Activated T-helper 1 cell treated with anti-CD3 and anti-CD28 coated beads, Interleukin-12 subunit alpha, Interleukin-12 subunit beta, Interleukin-2, Interleukin-4 antibody, amounts not matched to agents 30 ng/mL and 10 ng/mL and 1 ng/mL, durations not matched to agents 14 hours and 24 hours and 36 hours (primary cell): ENCODE measurements at places on chromosomes 11 and 22.
A peak's percentile ranks its signal among the peaks of the same experiment; 100 is the strongest.

DNA sequence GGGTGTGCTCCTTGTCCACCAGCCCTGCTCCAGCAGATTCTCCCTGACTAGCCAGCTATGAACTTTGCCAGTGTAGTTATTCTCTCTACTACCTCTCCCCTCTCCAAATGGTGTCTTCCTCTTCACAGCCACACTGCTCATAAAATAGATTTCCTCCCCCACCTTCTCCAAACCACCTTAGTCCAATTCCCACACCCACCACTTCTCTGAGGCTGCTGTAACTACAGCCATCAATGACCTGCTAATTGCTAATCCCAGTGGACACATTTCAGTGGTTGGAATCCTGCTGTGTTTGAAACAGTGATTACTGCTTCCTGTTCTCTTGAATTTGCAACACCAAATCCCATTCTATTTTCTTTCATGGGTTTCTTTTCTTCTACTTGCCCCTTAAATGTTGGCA, 23.4 kb downstream of the SYT9 start:
- DNase-seq: no peak

- no peak for DNase-seq
Measured at GRCh38 chr11:118193910-118194566, 17.6 kb upstream of the SCN2B start.

GRCh38 chr11:106305458-106305857, 228.0 kb downstream of the AASDHPPT start:
- no peak for DNase-seq

DNA sequence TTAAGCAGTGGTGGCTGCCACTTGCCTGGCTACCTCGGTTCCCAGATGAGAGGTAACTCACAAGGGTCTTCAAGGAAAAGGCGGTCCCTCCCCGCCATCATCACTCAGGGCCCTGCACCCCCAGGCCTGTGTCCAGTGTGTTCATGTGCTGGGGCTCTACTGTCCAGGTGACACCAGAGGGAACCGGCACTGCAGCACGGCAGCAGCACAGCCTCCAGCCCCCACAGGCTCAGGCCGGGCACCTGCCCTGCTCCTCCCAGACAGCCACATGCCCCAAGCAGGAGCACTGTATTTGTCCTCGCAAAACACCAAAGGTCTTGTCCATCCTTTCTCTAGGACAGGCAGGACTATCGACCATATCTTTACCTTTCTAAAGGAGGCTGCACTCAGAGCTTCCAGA, 982.1 kb downstream of the NTM start:
- DNase-seq: no peak

- DNase-seq: no peak
Measured at GRCh38 chr11:117809236-117810055, 12.4 kb upstream of the DSCAML1 start.

GRCh38 chr22:22681221-22681739, 36.9 kb downstream of the GGTLC2 start:
- DNase-seq: no peak

GRCh38 chr22:27267145-27267544, 534.4 kb downstream of the MN1 start:
- no peak for DNase-seq

GRCh38 chr22:44202261-44202789, 21.6 kb downstream of the PARVG start:
- DNase-seq: no peak

GRCh38 chr11:83021780-83022125, 49.9 kb downstream of the RAB30 start:
- DNase-seq: no peak

- DNase-seq: no peak
Measured at GRCh38 chr11:119513806-119514170, 90.8 kb upstream of the THY1 start.

GRCh38 chr11:8289492-8289918, 25.8 kb upstream of the LMO1 start:
- no peak for DNase-seq

GRCh38 chr22:25888399-25889054, 146.5 kb downstream of the MYO18B start:
- no peak for DNase-seq

GRCh38 chr22:31106001-31106571, 1.3 kb downstream of the SELENOM start:
- DNase-seq: no peak

DNA sequence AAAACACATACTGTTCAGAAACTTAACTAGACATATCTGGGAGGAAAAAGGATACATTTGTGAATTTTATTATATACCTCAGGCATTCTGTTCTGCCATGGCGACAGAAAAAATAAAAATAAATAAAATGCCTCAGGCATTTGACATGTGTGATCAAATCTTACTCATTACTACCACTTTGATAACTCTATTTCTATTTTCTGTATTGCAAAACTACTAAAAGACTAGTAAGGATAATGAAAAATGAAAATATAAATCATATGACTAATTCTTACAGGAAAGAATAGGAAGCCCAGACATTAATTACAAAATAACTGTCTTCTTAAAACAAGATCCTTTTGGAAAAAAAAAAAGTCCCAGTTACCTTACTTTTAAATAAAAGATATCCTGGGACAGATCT, 5.3 kb downstream of the PICALM start:
- no peak for DNase-seq

DNA sequence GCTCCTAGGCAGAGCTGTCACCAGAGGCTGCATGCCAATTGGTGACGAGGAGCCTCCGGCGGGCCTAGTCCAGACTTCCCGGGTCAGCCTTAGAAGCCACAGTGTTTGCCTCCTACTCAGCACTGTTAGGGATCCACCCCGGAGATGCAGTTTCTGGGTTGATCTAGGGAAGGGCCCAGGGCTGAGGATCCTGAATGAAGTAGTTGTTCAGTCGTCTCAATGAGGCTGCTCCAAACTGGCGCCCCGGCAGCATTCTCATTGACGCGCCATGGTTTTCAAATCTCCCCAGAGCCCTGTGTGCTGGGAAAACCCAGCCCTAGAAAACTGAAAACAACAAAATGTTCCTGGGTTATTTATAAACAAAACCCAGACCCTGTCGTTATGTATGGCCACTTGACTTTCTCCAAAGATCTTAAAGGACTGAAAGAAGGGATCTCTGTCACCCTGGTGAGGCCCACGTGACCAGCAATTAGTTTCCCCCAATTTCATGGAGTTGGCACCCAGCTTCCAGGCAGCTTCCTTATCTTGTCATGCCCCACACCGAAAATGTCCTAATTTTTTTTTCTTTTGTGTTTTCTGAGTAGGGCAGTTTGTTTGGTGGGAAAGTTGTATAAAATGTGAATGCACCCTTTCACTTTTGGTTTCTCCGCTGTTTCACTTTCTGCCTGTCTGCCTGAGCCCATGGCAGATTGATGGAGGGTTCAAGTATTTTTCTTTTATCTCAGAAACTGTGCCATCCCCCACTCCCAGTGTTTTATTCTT, 2.0 kb upstream of the EHD1 start:
- DNase-seq: peak; percentile 37

- DNase-seq: no peak
Measured at GRCh38 chr11:130112071-130112830, 42.6 kb downstream of the APLP2 start.

GRCh38 chr11:5694642-5695041, 5.1 kb downstream of the TRIM22 start:
- DNase-seq: no peak

- peak; percentile 38 for DNase-seq
Measured at GRCh38 chr11:76807206-76807875, 24.2 kb downstream of the TSKU start.

GRCh38 chr11:816433-816779, 2.3 kb upstream of the PNPLA2 start:
- no peak for DNase-seq

DNA sequence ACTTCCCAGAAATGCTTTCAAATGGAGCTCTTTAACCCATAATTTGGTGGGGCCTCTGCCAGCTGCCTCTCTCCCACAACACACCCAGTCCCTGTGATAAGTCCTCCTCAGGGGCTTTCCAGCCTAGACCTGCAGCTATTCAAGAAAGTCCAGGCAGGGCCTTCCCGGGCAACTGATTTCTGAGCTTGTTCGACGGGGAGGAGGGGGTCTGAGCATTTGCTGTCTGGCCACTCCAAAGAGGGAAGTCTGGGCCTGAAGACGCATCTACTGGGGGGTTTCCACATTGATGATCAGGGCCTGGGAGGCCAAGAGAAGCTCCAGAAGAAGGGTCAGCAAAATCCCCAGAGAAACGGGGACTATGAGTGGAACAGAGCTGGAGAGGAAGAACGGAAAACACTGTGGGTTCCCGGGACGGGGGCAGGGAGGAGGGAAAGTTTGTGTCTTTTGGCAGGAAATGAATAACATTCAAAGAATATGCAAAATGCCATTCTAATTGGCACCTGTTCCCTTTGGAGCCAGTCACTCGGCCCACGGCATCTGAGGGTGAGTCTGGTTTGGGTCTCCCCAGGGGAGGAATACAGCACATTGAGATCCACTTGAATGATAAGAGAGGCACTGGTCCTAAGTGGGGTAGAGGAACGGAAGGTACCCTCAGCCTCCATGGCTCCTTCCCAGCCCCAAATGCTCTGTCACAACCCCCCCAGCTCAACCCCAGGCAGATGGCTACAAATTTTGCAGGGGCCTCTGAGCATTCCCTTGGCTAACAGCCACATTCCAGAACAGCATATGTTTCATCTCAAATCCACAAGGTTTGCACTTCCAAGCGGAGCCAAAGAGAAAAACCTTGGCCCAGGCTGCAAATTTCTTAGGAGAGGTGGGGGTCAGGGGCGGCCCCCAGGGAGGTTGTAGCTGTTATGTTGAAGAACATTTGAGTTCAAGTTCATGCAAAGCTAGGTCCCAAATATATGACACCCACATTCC, 72.0 kb downstream of the RPUSD4 start:
- no peak for DNase-seq

GRCh38 chr11:43904742-43905535, 24.3 kb downstream of the ALKBH3 start:
- DNase-seq: no peak

GRCh38 chr11:62545437-62546243, 966 bp downstream of the AHNAK start:
- DNase-seq: peak; percentile 47

DNA sequence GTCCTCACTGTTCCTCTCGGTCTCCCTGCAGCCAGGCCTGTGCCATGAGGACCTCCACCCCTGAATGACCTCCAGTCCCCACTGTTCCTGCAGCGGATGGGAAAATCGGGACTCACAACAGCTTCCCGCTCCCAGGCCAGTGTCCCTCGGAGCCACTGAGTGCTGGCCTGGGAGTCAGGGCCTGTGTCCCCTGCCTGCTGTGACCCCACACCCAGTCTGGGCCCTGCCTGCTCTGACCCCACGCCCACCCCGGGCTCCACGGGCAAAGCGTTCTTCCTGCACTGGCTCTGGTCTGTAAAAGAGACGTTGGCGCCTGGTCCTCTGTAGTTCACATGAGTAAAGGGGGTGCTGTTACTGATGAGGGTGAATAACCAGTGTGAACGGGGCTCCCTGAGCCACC, 73.0 kb upstream of the SHISAL1 start:
- DNase-seq: no peak

GRCh38 chr11:129937592-129938238, 42.3 kb upstream of the NFRKB start:
- no peak for DNase-seq

GRCh38 chr11:120985718-120986569, 38.0 kb upstream of the TBCEL start:
- DNase-seq: peak; percentile 30

DNA sequence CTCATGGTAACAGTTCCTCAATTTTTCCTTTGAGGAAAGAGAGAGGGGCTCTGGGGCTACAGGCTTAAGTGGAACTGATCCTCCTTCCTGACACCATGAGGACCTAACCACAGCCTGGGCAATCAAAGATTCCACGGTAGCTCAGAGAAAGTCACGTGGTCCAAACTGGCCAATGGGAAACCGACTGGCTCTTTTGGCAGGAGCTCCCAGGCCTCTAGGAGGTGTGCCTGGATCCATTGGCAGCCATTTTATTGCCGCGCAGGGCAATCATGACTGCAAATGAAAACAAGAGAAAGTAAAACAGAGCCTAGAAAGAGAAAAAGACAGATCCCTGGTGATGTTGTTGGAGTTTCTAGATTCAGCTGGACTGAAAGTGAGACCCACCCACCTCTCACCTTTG, 27.3 kb upstream of the ASPHD2 start:
- DNase-seq: no peak

DNA sequence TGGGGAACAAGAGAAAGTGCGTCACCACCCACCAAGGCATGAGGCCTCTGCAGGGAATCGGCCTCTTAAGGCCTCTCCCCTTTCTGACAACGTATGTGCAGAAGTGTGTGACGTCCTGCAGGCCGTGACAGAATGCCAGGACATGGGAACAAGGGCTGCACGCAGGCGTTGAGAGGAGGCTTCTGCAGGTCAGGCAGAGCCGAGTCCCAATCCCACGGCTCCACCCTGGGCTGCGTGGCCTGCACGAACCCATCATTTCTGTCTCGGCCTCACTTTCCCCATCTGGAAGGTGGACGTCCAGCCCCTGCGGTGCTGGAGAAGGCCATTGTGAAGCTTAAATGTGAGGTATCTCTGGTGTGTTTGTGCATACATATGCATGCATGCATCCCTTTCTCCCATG, 61.8 kb downstream of the SHANK2 start:
- no peak for DNase-seq

DNA sequence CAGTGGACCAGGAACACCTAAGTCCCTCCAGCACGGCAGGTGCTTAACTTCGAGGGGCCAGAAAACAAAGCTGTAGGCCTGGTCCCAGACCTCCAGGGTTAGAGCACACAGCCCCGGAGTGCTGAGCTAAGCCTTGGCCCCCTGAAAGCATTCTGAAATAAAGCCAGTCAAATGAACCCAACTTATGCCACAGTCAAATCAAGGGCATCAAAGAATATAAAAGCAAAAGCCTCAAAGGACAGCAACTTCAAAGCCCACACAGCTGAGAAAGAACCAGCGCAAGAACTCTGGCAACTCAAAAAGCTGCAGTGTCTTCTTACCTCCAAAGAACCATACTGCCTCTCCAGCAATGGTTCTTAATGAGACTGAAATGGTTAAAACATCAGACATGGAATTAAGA, 39.1 kb downstream of the TMEM123 start:
- DNase-seq: no peak

GRCh38 chr11:120912504-120912903, 111.4 kb upstream of the TBCEL start:
- no peak for DNase-seq

GRCh38 chr11:84581083-84581482, 1046.1 kb downstream of the DLG2 start:
- no peak for DNase-seq

DNA sequence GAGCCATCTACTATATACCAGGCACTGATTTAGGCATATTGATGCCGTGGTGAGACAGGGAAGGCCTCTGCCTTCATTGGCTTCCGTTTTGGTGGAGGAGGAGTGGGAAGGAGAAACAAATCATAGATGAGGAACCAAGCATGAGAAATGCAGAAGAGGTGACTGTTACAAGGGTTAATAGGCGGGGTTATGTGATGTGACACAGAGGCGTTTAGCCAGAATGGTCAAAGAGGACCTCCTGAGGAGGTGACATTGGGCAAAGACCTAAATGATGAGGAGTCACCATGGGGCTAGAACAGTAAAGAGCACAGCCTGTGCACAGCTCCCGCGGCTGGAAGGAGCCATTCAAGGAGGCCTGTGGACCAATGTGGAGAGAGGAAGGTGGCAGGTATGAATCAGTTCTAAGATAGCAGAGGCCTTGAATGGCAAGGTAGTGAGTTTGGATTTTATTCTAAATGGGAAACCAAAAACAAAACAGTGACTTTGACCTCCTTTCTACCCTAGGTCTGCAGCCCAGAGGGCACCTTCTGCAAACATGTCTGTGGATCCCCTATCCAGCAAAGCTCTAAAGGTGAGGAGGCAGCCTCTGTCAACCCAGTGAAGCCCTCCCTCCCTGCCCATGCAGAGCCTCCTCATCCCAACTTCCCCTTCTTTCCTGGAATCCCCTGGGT, 11.7 kb downstream of the MAFF start:
- DNase-seq: no peak

- no peak for DNase-seq
Measured at GRCh38 chr11:64593156-64594105, 2.4 kb downstream of the SLC22A12 start.
